ENCODE measurements at places on chromosomes 12 and 14.

GRCh38 chr12:93727195-93727811 lies 50.1 kb downstream of the CRADD start:
- no peak for DNase-seq

DNA sequence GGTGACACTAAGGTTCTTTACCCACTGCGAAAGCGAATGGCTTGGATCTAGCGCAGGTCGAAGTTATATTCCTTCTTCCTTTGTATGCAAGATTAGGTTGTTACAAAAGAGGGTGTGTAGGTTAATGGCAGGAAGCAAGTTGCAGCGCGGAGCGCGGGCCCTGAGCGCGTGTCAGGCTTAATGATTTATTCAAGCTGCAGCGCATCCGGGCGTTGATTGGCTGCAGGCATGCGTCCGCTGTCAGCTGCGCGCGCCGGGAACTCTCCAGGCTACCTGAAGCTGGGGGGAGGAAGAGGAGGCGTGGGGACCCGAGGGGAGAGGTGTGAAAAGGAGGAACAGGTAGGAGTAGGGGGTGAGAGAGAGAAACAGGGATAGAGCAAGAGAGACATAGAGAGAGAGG lies 7.4 kb downstream of the ASCL1 start:
- DNase-seq = no peak

DNA sequence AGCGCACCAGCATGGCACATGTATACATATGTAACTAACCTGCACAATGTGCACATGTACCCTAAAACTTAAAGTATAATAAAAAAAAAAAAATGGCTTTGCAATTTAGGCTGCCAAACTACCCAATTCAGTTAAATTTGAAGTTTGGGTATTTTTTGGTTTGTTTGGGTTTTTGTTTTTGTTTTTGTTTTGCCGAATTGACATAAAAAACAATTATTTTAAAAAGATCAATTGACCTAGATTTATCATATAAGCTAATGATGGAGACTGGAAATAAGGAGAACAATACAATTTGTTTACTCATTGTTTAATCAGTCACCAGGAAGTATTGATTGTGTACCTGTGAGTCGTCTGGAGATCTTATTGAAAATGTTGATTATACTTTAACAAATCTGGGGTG lies 62.1 kb upstream of the GARIN2 start:
- no peak for DNase-seq

GRCh38 chr12:30880061-30880460 lies 46.5 kb upstream of the TSPAN11 start:
- DNase-seq = no peak

- DNase-seq = no peak
Observed at GRCh38 chr12:5000658-5001385, 42.9 kb upstream of the KCNA5 start.

DNA sequence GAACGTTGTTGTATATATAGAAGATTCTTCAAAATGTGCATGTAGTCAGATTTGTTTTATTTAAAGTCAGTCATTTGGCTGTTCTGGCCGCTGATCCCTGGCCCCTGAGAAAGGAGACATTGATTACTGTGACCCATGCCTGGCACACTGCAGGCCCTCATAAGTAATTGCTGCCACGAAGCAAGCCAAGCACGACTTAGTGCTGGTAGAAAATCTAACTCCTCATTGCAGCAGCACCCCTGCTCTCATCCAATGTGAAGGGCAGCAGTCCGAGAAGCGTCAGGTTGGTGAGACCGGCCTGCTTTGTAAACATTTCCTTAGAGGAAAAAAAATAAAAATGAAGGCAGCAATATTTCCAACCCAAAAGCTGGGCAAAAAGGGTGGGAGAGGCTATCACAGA lies 22.8 kb upstream of the TMTC2 start:
- no peak for DNase-seq

GRCh38 chr14:72560331-72560730 lies 333.6 kb downstream of the DPF3 start:
- no peak for DNase-seq

DNA sequence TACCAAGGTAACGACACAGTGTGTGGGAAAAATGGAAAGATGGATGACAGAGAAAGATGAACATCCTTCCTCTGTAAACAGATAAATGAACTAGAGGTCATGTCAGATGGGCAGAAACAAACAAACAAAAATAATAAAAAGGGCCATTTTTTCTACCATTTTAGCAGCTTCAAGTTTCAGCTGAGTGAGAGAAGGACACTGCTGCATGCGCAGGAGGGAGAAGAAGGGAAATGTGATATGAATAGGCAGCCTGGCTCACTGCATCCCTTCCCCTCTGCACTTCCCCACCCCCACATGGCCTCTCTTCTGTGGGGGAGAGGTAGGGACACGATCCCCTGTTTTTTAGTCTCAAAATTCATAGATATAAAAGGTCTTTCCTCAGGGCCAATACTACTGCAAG lies 492.0 kb downstream of the NELL2 start:
- DNase-seq = no peak

Measured in GM12891 (cell line).